Right ventricle myocardium superior (tissue), 1 donor: ENCODE measurements at places on chromosomes 7 and 10. TPM values are rescaled to one million over a fixed set of nuclear protein-coding genes. Genes with fewer than 3 reads are reported as not detected.

Gene ZNF804B
- total RNA-seq, result not detected

DNA sequence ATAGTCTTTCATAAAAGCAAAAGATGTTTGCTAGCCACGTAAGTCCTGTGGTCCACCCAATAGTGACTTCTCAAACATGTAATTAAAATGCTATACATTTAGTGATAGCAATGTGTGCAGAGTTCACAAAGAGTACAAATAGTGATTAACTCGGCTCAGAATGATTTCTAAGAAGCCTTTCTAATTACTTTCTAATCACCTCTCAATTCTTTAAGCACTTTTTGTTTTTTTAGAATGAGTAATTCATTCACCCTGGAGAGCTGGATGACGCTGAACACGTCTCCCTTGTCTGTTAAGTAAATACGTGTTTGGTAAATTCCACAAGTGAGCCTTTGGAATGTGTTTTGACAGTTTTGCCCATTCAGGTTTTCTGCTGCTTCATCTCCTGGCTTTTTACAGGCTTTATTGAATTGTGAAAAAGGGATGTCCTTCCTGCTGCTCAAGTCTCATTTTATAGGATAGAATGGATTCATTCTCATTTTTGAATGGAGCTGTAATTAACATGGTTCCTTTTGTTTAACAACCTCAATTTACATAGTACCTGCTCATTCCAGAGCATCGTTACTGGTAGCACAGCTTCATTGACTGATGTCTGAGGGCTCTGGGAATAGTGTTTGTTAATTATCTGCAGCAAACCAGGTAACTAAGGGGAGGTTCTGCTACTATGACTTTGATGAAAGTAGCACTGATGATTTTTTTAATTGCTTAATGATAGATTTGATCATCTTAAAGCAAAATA lies 212.1 kb downstream of the VTI1A start:
- DNase-seq, result no peak

DNA sequence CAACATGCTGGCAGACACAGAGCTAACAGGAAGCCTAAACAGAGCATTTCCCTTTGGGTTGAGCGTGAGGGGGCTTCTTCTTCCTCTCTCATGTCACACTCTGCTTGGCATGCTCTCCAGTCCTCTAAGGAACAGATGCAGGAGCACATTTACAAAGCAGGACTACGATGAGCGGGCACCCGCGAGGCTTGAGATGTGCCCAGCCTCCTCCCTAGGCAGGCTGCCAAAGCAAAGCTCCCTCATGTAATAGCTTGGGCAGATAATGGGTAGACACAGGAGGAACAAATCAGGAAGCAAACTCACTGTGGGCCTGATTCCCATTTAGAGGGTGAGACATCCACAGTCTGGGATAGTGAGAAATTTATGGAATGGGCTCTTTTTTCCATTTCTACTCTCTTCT lies 519.1 kb downstream of the NRG3 start:
- peak; percentile 50 for DNase-seq

DNA sequence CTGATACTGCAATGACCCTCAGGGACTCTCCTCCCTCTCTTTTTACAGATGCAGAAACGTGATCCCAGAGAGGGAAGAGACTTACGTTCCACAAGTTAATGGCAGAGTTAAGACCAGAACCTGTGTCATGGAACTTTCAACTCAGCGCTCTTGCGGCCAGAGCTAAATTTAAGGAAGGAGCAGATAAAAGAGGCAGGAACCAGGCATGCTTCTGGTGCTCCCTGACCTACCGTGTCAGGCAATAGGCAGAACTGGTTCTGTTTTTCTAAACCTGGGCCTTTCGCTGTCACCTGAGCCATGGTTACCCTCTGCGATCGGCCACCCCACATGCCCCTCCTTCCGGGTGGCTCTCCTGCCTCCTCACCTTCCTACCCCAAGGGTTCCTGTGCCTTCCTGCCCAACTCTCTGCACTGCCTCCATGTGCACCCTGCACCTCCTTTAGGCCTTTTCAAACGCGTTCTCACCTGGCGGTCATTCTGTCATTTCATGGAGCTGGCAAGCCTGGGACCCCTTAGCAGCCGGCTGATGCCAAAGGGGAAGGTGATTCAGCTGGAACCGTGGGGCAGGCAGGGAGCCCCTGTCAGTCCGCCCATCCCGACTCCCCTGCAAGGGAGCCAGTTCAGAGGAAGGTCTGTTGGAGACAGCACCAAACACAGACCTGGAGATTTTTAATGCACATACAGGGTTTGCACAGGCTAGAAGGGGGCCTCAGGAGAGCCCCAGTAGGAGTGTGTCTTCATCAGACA lies 7.7 kb upstream of the GBX1 start:
- DNase-seq, result no peak

- peak; percentile 39 for DNase-seq
Measured at GRCh38 chr10:92124616-92125143, 166.2 kb downstream of the CPEB3 start.

DNA sequence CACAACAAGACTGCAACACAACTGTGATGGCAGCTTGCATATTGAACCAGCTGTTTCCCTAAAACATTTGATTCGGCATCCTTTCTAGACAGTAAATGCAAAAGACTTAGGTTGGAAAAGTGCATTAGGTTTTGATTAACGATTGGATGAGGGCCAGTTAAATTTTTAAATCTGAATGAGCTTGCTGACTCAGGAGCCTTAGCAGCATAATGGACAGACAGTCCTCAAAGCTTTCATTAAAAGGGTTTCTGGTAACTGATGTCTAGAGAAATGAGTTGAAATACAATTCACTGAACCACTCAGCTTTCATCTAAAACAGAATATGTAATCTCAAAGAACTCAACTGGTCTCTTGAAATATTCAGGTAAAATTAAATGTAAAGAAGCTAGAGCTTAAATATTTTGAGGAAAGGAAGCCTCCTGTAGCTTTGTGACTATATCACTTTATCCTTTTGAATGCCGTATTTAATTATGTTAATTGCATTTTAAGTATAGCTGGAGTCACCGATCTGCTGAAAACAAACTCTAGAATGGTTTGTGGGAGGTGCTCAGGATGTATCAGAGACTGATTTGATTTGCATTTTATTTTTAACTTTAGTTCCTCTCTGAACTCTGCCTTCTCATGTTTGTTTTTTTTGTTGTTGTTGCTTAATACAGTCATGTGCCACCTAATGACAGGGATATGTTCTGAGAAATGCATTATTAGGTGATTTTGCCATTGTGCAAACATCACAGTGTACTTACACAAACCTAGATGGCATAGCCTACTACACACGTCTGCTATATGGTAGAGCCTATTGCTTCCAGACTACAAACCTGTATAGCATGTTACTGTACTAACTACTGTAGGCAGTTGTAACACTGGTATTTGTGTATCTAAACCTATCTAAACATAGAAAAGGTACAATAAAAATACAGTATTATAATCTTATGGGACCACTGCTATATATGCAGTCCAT lies 29.2 kb upstream of the ATRNL1 start:
- DNase-seq, result no peak

- DNase-seq, result no peak
Measured at GRCh38 chr7:152335900-152336571, 99.8 kb downstream of the KMT2C start.

Gene MEST
- total RNA-seq, result 6.4 TPM
